ENCODE measurements at places on chromosomes 4 and X.
A peak's percentile ranks its signal among the peaks of the same experiment; 100 is the strongest.

DNA sequence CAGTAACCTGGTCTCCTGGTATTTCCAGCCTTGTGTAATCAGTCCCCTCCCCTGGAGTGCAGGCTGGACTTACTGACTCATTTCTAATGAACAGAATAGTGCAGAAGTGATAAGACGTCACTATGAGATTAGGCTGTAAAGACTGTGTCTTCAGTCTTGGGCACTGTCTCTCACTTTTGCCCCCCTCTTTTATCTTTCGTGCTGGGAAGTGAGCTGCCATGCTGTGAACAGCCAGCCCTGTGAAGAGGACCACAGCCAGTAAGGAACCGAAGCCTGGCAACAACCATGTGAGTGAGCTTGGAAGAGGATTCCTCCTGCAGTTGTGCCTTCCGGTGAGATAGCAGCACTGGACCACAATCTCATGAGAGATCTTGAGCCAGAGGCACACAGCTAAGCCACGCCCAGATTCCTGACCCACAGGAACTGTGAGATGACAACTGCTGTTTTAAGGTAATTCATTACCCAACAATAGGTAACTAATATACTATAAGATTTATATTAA, 67.5 kb upstream of the GPR34 start:
- DNase-seq = no peak

- DNase-seq = no peak
These were observed 86.3 kb downstream of the PPP2R2C start for GRCh38 chr4:6386091-6386490.

DNA sequence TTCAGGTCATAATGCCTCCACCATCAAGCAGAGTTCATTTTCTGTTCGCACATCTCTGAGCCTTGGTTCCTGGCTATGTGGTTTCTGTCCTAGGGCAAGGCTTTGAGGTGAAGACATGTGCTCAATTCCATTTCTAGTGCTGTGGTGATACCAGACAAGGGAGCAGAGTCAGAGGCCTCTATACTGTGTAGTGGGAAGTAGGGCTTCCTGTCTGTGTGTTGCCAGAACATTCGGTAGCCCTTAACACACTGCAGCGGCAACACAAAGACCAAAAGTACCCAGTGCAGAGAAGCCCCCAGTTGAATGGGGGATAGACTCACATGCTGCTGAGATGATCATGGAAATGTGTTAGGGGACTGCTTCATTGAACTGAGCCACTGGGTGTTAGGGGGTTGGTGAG, 56.4 kb downstream of the STARD8 start:
- no peak for DNase-seq

- DNase-seq = peak; percentile 32
These were observed 136.4 kb downstream of the MAPK10 start for GRCh38 chr4:86223472-86223871.

- DNase-seq = no peak
These were observed 69.7 kb upstream of the PPP3CA start for GRCh38 chr4:101417046-101417445.

DNA sequence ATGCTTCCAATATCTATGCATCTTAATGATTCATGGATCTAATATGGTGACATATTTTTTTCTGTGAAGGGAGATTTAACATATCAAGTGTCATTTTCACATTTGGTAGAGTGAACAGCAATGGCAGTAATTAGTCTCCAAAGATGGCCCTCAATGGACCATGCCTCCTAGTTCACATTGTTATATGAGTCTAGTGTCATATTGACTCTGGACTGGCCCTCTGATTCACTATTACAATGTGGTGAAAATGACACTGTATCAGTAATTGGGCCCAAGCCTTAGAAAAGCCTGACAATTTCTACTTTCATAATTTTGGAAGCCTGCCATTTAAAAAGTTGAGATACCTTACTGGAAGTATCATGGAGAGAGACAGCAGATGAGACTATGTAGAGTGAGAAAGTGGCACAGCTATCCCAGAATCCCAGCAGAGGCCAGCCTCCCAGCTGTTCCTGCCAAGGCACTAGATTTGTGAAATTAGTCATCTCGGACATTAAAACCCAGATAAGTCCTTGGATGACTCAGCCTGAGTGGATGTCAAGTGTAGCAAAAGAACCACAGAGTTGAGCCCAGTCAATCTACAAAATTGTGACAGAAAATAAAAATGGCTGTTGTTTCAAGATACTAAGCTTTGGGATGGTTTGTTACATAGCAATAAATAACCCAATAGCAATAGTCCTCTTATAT, 68.4 kb downstream of the ARHGEF38 start:
- no peak for DNase-seq

DNA sequence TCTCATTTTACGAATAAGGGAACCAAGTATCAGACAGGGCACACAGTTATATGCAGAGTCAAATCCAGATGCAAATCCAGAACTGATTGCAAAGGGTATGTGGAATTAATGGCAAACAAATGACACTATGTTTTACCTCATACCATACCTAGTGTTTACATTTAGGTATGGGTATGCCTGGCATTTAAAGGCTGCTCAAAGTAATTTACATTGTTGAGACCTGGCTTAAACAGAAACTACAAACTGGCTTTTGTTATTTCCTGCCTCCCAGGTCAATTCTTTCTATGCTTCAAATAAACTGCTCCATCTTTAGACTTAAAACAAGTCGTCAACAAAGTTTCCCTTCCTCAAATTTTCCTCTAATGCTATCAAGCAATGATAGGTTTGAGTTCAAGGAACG, 33.7 kb downstream of the ANKRD17 start:
- no peak for DNase-seq

DNA sequence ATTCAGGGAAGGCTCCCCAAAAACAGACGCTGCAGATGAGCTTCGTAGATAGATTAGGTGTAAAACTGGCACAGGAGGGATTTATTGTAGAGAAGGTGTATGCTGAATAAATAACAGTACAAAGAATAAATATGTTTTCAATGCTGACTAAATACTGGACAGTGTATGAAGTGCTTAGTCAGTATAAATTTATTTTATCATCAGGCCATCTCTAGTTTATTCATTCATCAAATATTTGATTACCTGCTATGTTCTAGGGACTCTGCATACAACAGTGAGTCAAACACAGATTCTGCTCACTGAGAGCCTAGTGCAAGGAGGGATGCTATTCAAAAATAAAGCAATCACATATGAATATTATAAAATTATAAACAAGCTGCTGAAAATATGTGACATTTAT, 63.6 kb upstream of the TSPAN5 start:
- no peak for DNase-seq

Measured in cerebellar cortex (tissue), 1 donor.